ENCODE measurements at places on chromosomes 13 and 19.

DNA sequence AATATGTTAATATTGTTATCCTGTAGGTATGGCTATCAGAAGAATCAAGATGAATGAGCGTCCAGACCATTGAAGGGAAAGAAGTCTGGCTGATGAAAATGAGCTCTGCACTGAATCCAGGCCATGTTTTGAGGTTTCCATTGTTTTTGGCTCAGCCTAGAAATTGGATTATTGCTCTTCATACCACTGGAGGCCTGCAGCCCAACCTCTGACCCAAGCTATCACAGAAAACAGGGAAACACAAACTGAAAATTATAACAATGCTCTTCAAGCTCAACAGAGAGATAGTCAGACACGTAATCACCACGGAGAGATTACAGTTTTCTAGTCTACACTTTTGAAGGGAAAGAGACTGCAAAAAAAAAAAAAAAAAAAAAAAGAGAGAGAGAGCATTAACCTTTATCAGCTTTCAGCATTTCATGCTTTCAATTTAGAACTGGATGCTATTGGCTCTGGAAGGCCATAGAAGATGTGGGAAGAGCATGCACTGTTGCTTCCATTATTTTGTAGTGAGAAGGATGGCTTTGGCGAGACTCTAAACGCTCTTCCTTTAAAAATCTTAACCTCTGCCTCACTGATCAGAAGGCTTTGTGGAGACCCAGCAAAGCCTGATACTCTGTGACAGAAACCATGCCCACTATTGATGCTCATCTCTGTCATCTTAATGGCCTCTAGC is 10.8 kb downstream of the EDNRB start:
- DNase-seq = no peak

GRCh38 chr19:1975162-1975480 is 34.1 kb downstream of the CSNK1G2 start:
- DNase-seq = no peak

- DNase-seq = peak; percentile 76
Measured at GRCh38 chr19:1269478-1270212, 513 bp downstream of the CIRBP start.

DNA sequence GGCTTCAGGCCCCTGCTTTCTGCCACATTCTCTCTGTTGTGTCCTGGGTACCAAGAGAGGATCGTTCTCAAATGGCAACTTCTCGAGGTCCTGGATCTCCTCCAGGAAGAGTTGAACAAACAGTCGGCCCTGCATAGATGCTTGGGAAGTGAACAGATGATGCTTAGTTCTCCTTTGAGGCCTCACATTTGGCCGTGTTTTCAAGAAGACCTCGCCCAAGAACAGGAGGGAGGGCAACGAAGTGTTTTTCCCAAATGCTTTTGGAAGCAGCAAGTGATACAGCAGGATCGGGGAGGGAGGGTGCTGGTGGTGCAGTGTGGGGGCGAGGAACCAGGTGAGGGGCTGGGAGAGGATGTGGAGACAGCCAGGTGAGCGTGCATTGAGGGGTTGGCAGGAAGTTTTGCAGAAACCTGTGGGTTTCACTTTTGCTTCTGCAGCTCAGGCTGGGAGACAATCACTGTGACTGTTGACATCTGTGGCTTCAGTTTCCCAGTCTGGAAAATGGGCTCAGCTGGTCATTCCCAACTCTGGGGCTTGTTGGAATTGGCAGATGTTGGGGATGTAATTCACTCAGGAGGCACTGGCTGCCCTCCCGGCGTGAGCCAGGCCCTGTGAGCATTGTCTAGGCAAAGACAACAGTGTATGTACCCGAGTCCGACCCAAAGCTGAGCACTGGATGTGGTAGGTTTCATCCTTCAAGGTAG is 21.6 kb downstream of the MAST3 start:
- no peak for DNase-seq

GRCh38 chr19:15110418-15110815 is 3.2 kb downstream of the SYDE1 start:
- no peak for DNase-seq

- DNase-seq = no peak
Measured at GRCh38 chr19:38538386-38538785, 79.4 kb downstream of the MAP4K1 start.

GRCh38 chr19:50269653-50270052 is 59.5 kb downstream of the KCNC3 start:
- no peak for DNase-seq

DNA sequence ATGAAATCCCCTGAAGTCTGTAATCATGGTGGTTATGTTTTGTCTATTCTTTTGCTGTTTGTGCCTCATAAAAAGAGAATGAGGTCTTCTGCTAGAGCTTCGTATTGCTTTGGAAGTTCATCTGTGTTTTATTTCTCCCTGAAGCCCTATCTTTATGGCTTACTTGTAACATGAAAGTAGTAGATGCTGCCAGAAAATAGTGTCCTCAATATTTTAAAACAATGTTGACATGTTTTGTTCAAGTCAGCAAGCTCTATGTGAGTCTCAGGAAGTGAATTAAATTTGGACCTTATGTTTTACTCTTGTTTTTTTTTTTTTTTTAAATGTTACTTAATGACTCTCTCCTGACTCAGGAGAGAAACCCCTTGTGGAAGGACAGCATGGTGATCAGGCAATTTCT is 130.5 kb downstream of the B3GLCT start:
- no peak for DNase-seq

GRCh38 chr19:13036366-13036976 is 41.2 kb downstream of the NFIX start:
- no peak for DNase-seq

GRCh38 chr19:2803486-2804155 is 16.0 kb upstream of the ZNF554 start:
- no peak for DNase-seq

DNA sequence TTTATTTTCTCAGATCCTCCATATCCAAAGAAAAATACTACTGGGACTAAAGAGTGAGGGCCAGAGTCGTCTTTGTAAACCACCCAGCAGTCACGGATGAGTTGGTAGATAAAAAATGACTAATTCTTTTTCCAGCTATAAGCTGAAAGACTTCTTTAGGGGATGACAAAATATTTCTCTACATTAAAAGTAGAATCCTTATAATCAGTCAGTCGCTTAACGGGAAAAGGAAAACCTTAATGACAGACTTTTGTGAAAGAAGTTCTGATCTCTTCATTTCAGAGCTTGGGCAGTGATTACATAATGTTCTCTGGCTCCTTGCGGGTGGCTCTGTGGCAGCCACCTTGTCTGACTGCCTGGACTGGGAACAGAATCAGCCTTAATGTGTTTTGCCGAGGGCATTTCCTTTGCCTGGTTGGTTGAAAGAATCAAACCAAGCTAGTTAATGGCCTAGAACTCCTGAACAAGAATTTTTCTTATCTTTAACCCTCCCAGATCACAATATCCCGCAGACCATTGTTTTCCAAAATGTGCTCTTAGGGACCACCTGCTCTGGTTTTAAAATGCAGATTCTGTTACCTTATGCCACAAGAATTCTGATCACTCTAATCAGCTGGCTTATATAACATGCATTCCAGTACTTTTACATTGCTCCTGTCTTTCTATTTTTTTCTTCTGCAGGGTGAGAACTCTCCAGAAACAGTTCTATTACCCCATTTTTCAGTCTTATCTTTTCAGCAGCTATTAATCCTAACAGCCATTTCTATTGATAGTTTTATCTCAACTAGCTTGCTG is 2.5 kb downstream of the ITM2B start:
- DNase-seq = no peak

DNA sequence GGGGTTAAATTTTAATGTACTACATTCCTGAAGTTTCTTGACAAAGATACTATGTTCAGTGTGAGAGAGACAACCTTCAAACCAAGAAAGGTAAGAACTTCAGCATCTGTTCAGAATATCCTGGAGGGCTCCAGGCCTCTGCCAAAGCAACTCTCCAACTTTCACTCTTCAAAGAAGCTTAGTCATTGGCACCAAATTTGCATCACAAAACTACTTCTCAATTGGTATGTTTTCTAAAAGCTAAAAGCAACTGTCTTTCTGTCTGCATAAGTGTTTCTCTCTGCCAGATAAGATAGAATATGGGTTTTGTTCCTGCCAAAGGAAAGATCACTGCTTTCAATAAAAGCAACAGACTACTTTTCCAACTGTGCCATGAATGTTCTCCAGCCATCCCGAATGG is 187.4 kb downstream of the SUCLA2 start:
- DNase-seq = no peak
